ENCODE measurements at places on chromosomes 5 and 9.

GRCh38 chr5:115544043-115544435 is 536 bp downstream of the FEM1C start:
- peak; percentile 25 for DNase-seq

GRCh38 chr5:1881731-1882336 is 891 bp downstream of the IRX4 start:
- DNase-seq = no peak

- no peak for DNase-seq
These were observed 315.2 kb upstream of the PAPPA start for GRCh38 chr9:115838417-115838816.

DNA sequence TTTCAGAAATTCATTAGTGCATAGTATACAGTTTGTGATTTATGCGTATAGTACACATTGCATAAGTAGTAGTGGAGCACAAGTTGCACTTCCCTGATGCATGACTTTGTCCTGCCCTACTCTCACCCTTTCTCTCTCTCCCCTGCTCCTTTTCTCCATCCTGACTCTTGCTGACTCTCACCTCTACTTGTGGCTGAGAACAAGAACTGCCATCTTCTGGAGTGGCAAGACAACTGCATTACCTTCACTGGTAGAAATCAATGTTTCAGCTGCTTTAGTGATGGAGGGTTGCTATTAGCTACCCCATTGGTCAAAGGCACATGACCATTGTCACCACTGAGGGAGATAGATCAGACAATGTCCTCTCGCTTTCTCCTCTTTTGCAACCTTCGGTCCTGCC is 26.9 kb downstream of the SPEF2 start:
- DNase-seq = no peak

- no peak for DNase-seq
These were observed 20.2 kb upstream of the MED27 start for GRCh38 chr9:132099741-132100407.

GRCh38 chr9:17928228-17928627 is 349.4 kb downstream of the SH3GL2 start:
- no peak for DNase-seq

- DNase-seq = no peak
These were observed 108.7 kb downstream of the RXRA start for GRCh38 chr9:134434894-134435506.

DNA sequence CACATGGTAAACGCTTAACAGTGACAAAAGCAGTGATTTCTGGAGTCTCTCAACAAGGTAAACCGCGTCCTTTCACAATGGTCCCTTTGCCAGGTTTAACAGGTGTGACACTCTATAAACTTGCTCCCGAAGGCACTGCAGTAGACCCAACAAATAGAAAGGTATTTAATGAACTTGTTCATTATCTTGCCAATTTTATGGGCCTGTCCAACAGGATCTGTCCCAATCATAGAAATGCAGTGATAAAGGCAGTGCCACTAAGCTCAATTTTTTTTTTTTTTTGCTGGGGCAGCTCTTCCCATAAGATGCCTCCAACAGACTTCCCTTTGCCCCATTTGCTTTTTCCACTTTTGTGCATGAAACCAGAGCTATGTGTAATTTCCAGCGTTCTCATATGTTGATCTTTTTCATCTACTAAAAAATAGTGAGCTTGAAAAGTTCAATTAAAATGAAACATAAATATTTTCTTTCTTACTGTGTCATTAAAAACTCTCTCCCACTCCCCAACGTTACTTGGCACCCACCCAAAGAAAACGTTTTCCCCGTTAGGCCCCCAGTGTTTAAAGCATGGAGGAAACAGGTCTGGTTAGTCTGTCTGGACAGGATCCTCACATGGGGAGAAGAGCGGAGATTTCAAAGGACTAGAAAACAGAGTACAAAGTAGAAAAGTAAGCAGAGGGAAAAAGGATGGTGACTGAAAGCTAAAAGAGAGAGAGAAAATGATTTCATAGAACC is 80.9 kb upstream of the SPATA31D4 start:
- DNase-seq = no peak

DNA sequence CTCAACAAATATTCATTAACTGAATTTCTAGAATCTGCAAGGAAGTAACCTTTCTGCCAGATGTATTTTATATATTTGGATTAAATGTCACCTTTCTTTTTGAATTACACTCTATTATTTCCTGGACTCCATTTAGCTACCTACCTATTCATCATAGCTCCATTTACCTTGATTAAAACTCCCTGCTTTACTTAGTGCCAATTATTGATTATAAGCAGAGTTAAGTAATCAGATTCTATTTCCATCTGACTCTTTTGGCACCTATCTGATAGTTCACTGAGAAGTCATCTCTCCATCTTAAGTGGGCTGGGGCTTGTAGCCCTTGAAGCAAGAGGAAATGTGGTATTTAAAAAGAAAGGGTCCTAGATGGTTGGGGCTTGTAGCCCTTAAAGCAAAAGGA is 88.6 kb downstream of the TRPM3 start:
- DNase-seq = no peak

- no peak for DNase-seq
These were observed 38.9 kb upstream of the TLX3 start for GRCh38 chr5:171270136-171270535.

DNA sequence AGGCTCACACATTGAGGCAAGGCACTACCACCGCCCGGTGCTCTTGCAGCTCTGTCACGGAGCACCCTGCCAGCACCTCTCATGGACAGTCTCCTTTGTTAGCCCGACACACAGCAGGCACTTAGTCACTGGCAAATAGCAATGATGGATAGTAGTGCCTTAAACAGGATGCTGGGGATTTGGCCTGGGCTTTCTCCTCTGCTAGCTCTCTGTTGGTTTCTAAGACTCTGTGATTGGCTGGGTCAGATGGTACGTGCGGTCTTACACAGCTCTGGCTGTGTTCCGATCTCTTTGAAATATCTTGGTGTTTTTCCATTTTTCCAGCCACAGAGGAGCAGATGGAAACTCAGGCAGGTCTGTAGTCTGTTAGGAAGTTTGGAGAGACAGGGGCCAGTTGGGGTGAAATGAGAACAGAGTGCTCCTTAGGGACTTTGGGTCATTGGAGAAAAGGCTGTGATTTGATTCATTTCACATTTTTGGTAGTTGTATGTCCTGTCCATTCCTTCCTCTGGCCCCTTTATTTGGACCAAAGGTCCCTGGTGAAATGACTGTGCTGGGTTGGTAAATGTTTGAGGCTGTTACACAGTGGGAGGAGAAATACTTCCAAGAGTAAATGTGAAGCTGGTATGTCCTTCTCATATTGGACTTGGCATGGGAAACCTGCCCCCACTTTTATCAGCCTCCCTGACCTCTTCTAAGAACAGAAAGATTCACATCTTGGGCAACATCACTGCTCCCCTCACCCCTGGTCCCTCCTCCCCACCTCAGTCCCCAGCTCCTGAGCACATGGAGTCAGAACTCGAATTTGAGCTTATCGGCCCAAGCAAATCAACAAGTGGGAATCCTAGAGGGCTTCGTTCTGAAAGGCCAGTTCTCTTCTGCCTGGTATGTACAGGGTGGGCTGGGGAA is 3.4 kb downstream of the SMIM3 start:
- no peak for DNase-seq

- no peak for DNase-seq
These were observed 65.8 kb upstream of the SUB1 start for GRCh38 chr5:32519508-32519907.

DNA sequence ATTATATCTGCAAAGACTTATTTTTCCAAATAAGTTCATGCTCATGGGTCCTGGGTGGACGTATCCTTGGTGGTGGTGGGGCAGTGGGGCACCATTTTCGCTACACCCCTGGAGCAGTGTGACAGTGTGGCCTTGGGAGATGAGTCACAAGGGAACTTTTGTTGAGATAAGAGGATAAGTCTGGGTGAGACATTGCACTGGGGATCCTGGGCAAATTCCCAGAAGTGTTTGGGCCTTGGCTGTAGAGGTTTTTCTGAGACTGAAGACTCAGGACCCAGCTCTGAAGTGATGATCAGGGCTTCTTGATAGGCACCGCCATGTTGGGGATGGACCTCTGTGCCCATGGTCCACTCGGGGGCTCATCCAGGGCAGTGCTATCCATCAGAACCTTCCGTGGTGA is 149.4 kb downstream of the MACROH2A1 start:
- DNase-seq = no peak

- DNase-seq = no peak
These were observed 191.8 kb downstream of the SEMA6A start for GRCh38 chr5:116382874-116383266.

- DNase-seq = peak; percentile 55
These were observed 2.4 kb upstream of the VAV2 start for GRCh38 chr9:133994353-133995011.

GRCh38 chr5:94793113-94793815 is 174.8 kb downstream of the SLF1 start:
- DNase-seq = no peak

- no peak for DNase-seq
These were observed 179.6 kb upstream of the PUM3 start for GRCh38 chr9:3023449-3023848.

- DNase-seq = no peak
These were observed 12.6 kb downstream of the OR13C5 start for GRCh38 chr9:104586496-104587180.

DNA sequence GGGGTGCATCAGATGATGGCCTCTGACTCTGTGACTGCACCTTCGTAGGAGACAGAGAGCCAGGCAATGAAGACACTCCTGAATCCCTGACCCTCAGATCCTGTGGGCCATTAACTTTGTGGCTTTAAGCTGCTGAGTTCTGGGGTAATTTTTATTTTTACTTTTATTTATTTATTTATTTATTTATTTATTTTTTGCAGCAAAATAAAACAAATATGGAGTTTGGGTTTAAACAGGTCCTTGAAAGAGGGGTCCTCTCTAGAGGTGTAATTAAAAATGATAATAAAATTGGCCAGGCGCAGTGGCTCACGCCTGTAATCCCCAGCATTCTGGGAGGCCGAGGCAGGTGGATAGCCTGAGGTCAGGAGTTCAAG is 104.9 kb upstream of the RAPGEF1 start:
- no peak for DNase-seq

DNA sequence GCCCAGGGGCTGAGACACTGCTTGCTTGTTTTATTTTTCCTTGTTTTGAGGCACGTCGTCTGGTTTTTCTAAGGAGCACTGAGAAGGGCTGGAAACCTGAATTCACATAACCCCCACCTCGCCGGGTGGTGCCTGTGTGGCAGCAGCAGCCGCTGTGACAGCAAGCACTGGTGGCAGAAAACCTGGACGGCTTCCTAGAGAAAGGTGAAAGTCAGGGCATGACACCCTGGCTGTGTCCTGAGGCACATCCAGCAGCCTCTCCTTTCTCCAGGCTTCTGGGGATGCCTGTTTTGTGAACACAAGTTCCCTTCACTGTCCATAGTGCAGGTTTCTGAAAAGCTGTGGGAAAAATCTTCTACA is 29.2 kb downstream of the MRPL36 start:
- no peak for DNase-seq

DNA sequence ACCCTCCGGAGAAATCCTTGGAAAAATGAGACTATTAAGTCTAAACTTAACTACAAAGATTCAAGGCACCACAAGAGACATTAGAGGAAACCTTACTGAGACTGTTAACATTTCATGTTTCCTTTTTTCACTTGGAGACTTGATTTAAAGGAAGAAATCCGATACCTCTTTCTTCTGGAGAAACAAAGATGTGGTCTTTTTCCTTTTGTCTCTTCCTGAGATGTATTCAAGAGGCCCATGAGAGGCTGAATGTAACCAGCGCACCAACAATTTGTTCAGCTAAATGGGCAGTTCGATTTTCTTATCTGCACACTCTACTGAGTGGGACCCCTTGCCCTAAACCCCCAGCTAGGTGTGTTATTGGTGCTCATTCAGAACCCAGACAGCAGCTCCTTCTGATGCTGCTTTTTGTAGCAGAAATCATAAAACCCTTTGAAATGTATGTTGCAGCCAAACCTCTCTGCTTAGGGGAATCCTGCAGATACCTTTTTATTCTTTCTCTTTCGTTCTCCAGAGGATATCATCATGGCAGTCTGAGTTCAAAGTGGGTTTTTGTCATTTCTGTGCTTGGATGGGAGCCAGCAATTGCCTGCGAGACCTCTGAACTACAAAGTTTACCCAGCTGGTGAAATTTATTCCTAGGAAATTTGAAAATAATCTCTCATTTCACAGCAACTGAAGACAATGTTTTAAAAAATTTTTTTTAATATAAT is 41.9 kb upstream of the ACTBL2 start:
- no peak for DNase-seq

- no peak for DNase-seq
These were observed 43.6 kb downstream of the SLC6A3 start for GRCh38 chr5:1401536-1402138.

GRCh38 chr9:37753489-37754190 is at the start of gene TRMT10B:
TRMT10B (plus strand) TSS chr9:37753805; CDS start chr9:37761932, 8,127 bp downstream.
- peak; percentile 51 for DNase-seq

DNA sequence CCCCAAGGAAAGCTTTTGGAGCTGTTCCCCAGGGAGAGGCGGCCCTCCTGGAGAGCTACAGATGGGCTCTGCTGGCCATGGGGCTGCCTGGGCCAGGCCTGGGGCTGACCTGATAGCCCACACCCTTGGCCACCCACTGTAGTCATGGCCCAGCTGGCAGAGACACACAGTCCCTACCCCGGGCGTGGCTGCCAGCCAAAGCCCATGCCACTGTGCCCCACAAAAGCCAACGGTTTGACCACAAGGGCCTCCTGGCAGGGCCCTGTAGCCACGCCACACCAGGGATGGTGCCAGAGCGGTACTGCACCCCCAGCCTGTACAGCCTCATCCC is 15.2 kb downstream of the NACC2 start:
- DNase-seq = no peak

- DNase-seq = no peak
These were observed 143.0 kb upstream of the LHFPL2 start for GRCh38 chr5:78791501-78792100.

GRCh38 chr9:106076711-106077110 is 382.4 kb downstream of the TMEM38B start:
- DNase-seq = no peak

- no peak for DNase-seq
These were observed 31.4 kb downstream of the HMGCR start for GRCh38 chr5:75368391-75368790.

DNA sequence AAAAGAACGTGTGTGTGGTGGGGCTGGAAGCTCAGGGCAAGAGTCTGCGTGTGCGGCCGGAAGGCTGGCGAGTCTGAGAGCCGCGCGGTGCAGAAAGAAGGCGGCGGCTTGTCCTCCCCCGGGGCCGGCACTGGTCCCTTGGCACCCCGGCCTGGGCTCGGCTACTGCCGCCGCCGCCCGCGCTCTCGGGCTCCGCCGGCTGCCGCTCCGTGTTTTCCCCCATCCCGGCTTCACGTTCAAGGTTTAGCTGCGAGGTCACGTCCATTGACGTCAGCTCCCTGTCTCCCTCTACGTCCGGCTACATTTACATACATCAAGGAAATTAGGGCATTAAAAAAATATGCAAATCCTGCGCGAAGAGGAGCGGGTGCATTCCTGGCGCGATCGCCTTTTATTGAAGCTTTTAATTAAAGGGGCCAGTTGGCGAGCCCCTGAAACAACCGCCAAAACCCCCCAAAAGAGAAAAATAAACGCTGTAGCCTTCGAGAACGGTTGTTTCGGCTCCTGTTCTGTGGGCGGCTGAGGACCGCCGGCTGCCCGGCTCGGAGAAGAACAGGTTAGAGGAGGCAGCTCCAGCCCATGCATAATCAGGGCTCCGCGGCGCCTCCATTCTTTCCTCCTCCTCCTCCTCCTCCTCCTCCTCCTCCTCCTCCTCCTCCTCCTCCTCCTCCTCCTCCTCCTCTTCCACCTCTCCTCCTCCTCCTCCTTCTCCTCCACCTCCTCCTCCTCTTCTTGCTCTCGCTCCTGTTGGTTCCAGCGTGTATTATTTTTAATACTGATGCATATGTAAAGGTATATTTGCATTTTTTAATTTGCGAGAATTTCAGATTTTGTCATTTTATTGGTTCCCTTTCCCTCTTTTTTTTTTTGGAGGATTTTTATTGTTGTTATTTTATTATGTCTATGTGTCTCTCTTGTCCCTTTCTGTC is 207.0 kb downstream of the MEF2C start:
- DNase-seq = no peak

Measured in stimulated activated CD8-positive, alpha-beta memory T cell treated with anti-CD3 and anti-CD28 coated beads, Interleukin-7, amount 100 ng/mL, for 4 hours (primary cell).